Activated CD4-positive, alpha-beta T cell treated with anti-CD3 and anti-CD28 coated beads, Interleukin-2, amount 50 U/mL, for 1 hour (primary cell): ENCODE measurements at places on chromosomes 2 and 18.

GRCh38 chr2:86223140-86223926 is 24.1 kb downstream of the MRPL35 start:
- DNase-seq, result no peak

DNA sequence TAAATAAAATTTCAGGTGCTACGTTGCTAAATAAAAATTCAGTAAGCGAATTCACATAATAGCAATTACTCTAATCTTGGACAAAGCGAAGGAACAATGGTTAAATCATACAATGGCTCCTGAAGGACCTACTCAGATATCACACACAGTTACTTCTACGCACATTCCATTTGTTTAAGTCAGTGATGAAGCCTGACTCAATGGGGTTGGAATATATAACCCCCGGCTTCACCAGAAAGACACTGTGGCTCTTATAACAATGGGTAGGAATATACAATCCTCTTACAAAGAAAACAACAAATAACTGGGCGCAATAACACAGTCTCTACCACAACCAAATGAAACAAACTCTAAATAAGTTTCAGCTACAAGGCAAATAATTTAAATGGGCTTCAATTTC is 349.5 kb downstream of the IRS1 start:
- DNase-seq, result no peak

DNA sequence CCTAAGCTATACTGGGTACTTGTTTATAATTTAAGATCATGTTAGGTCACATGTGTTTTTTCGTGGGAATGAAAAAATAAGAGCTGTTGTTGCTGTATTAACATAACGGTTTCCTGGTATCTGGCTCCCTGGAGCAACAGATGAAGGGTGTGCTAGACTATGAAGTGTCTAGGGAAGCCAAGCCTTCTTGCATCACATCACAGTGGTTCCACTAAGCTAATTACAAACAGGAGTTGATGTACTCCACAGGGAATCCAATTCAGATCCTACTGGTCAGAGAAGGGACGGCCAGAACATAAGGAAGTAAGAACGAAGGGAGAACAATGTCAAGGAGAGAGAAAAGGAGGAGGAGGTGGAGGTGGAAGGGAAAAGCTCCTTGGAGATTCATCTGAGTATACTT is 193.0 kb upstream of the CYP26B1 start:
- no peak for DNase-seq

- no peak for DNase-seq
Measured at GRCh38 chr2:22855761-22856184, 529.2 kb upstream of the KLHL29 start.

- no peak for DNase-seq
Measured at GRCh38 chr2:236947896-236948295, 137.8 kb upstream of the COPS8 start.

DNA sequence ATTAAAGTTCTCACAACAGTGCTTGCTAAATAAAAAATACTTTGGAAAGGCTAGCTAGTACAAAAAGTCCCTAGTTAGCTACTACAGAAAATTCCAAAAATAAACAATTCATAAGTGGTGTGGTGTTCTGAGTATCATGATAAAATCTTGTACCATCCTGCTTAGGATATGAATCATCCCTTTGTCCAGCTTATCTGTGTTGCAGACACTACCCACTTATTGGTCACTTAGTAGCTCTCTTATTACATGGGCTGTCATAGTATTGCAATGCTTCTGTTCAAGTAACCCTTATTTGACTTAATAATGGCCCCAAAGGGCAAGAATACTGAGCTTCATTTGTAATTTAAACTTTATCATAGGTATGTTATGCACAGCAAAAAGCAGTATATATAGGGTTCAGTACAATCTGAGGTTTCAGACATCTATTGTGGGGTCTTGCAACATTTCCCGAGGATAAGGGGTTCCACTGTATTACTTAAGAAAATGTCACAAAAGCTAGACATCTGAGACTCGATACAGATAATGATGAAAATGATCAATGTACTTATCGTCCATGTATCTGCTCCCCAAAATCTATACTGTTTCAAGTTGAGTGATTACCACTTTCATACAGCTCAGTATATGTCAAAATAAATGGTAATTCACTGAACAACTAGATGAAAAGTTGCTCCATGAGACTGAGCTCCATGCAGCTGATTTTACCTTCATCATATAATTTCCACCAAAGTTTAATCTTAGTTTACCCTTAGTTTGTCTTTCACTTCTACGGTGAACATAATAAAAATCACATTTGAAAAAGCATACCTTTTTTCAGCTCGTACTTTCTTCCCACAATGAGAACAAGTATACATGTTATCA is 93.8 kb downstream of the C2orf74 start:
- no peak for DNase-seq

GRCh38 chr2:106876699-106877098 is 9.3 kb downstream of the ST6GAL2 start:
- DNase-seq, result no peak

- DNase-seq, result no peak
Measured at GRCh38 chr2:67234440-67234839, 162.7 kb upstream of the ETAA1 start.

DNA sequence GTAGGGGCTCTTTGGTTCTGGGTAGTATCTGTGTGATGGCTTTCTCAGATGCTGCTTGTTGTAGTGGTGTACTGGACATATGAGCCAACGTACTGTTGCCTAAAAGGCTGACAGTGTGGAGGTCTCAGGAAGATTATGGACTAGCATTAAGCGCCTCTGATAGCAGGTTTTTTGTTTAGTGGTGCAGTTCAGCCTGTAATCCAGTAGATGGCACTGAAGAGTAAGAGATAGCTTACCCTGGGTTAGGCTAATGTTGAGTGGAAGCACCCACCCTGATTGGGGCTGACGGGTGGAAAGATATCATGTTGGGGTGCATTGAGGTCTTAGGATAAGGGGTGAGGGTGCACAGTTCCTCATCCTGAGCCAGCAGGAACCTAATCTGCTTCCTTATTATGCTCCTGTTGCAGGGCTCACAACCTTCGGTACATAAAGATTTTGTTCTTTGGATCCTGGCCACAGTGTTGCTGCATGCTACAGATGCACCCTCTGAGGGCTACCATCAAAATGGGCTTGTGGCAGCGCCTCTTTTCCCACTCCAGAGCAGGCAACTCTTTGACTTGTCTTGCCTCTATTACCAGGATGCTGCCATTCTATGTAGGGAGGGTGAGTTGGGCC is 79.6 kb downstream of the MSTN start:
- no peak for DNase-seq

GRCh38 chr18:42183746-42184145 is 228.7 kb downstream of the PIK3C3 start:
- no peak for DNase-seq

DNA sequence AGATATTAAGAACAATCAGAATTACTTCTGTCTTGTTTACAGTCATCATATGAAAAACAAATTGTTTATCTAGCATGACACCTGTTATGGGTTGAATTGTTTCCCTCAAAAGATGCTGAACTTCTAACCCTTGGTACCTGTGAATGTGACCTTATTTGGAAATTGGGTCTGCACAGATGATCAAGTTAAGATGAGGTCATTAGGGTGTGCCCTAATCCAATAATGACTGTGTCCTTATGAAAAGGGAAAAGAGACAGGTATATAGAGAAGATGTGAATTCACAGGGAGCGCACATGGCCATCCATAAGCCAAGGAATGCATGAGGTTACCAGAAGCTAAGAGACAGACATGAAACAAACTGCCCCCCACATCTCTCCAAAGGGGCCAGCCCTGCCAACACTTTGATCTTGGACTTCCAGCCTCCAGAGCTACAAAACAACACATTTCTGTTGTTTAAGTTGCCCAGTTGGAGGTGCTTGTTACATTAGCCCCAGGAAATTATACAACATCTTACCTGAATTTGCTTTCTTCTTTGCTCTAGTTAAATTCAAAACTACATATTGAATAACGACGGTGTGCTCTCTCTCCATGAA is 2.3 kb upstream of the HPCAL1 start:
- no peak for DNase-seq

DNA sequence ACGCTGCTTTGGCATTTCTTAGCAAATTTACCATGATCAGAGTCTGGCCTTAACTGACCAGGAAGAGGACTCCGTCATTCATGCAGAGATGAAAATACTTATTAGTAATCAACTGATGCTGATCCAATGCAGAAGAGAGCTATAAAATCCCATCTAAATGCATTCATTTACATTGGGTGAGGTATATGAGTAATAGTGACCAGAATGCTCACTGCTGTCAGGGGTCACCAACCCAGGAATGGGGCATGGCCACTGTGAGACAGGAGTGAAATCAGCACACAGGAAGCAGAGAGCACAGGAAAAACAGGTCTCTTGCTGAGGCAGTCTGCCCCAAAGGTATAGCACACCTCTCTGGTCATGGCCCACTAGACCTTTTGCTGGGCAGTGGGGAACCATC is 68.1 kb upstream of the TMEM247 start:
- no peak for DNase-seq

- no peak for DNase-seq
Measured at GRCh38 chr2:6310256-6311215, 555.2 kb downstream of the CMPK2 start.

DNA sequence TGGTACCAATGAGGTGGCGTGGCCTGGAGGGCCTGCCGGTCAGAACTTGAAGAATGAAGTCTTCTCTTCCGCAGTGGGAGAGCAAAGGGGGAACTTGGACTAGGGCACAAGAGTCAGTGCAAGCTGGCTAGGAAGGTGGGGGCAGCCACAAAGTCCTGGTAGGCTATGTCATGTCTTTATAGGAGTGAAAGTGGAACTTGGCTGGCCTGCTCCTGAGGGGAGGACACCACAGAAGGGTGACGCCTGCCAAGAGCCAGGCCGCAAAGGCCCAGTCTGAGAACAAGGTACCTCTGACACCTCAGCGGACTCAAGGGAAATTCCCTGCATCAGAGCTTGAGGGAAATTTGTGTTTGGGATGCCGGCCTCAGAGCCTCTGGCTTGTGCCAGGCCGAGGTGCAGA is 32.2 kb upstream of the MAP3K20 start:
- DNase-seq, result no peak

GRCh38 chr2:200051611-200051945 is 96.2 kb downstream of the MAIP1 start:
- DNase-seq, result no peak

DNA sequence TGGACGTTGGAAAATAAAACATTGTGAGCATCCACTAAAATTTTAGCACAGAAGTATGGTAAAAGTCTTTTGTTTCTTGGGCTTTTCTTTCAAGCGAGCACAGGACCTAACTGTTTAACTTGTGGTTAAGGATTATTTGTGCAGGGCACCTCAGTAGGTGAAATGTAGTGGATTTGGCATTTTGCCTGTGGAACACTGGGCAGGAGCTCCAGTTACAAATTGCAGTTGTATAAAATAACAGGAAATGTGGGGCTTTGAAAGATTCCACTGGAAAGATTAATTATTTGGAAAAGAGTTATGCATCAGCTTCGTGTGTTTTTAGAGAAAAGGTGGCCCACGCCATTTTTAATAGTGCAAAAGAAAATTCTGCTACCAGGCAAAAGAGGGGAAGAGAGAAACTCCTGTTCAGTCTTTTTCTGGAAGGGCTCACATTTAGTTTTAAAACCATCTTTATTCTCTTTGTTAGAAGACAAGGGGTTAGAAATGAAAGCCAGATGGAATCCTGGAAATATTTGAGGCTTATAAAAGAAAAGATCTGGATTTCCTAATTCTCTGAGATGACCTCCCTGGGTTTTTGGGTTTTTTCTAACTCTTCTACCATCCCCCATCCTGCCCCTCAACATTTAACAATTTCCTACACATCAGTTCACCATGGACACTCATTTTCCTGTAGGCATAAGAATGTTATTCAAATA is 144.3 kb upstream of the SERTAD2 start:
- no peak for DNase-seq

GRCh38 chr18:63799189-63799588 is 24.0 kb downstream of the SERPINB7 start:
- no peak for DNase-seq

DNA sequence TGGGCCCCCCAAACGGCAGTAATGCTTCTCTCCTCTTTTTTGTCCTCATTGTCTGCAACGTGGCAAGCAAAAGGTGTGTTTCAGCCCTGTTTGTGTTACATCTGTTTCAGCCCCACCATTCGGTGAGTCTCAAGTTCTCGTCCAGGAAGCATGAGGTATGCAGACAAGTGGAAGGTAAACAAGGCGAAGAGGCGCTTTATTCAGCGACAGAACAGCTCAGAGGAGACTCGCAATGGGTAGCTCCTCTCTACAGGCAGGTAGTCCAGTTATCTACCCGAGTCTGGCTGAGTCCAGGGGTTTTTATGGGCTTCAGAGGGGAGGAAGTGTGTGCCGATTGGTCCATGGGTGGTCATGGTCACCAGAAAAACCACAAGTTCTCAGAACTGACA is 733.4 kb upstream of the CDH7 start:
- DNase-seq, result no peak

DNA sequence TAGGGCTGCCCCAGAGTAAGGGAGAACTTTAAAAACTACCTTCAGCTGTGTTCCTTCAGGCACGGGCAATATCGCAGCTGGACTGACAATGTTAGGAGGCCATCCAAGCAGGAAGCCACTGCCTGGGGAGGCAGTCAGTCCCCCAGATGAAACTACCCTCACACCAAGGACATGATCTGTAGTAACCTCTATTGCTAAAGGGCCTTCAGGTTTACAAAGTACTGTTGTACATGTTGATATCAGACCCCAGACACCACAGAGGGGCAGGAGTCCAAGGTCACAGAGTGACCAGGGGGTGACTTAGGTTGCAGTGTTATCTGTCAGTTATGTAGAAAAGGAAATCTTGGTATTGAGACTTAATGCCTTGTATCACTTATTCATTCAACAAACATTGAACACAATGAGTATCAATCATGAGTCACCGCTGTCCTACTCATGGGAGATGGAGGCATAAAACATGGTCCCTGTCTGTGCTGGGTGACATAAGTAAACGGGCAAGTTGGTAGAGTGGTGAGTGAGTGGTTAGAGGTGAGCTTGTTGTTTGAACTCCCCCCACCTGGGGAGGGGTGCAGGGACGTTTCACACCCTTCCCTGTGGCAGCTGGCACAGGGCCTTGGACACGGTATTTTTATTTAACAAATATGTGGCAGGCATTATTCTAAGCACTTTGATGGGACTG is 7.1 kb downstream of the CABLES1 start:
- DNase-seq, result no peak

DNA sequence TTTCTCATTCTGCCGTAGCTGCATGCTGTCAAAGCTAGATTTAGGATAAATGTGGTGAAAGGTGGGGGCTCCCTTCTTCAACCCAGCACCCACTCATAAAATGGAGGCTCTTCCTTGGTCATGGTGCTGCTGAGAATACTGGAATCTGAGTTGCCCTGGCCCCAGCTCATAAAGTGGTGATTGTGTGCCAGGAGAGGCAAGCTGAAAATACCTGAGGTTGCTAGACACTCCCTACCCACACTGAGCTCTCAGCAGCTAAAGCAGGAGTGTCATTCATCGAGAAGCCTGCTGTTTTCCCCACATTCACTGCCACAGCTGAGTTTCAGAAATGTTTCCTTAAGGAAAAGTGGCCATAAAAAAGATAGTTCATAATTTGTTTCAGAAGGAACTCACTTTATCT is 297.1 kb upstream of the RBMS1 start:
- no peak for DNase-seq
